ENCODE measurements at places on chromosomes 5 and 9. TPM values are rescaled to one million over a fixed set of nuclear protein-coding genes. Genes with fewer than 3 reads are reported as not detected.

The NEURL1B gene
- polyA plus RNA-seq: not detected

The HEXB gene
- 200 TPM for polyA plus RNA-seq

The ADRB2 gene
- polyA plus RNA-seq: 3.6 TPM

The LCN2 gene
- polyA plus RNA-seq: not detected

The FST gene
- 0.16 TPM for polyA plus RNA-seq

GRCh38 chr9:74147906-74148305 is 349.2 kb upstream of the RORB start:
- no peak overlapping the region for H3K27ac ChIP-seq
- no peak for DNase-seq
- no peaks in the 10 kb centered on the region for H3K4me1 ChIP-seq

GRCh38 chr5:97065475-97065874 is 76.9 kb downstream of the LIX1 start:
- no peak overlapping the region for H3K27ac ChIP-seq
- H3K27me3 ChIP-seq: no peaks in the 10 kb centered on the region
- H3K4me1 ChIP-seq: no peaks in the 10 kb centered on the region
- H3K36me3 ChIP-seq: no peaks in the 10 kb centered on the region
- H3K4me3 ChIP-seq: no peak overlapping the region
- no peak for DNase-seq

GRCh38 chr9:126722922-126723806 is 81.7 kb upstream of the ZBTB43 start:
- no peaks in the 10 kb centered on the region for H3K36me3 ChIP-seq
- peak; percentile 77 for DNase-seq
- H3K27me3 ChIP-seq: no peaks in the 10 kb centered on the region

- H3K4me1 ChIP-seq: peaks cover 80% of the 10 kb centered on the region
- no peaks in the 10 kb centered on the region for H3K27me3 ChIP-seq
- DNase-seq: no peak
- no peak overlapping the region for H3K27ac ChIP-seq
Observed at GRCh38 chr5:134530301-134531077, 5.0 kb downstream of the JADE2 start.

DNA sequence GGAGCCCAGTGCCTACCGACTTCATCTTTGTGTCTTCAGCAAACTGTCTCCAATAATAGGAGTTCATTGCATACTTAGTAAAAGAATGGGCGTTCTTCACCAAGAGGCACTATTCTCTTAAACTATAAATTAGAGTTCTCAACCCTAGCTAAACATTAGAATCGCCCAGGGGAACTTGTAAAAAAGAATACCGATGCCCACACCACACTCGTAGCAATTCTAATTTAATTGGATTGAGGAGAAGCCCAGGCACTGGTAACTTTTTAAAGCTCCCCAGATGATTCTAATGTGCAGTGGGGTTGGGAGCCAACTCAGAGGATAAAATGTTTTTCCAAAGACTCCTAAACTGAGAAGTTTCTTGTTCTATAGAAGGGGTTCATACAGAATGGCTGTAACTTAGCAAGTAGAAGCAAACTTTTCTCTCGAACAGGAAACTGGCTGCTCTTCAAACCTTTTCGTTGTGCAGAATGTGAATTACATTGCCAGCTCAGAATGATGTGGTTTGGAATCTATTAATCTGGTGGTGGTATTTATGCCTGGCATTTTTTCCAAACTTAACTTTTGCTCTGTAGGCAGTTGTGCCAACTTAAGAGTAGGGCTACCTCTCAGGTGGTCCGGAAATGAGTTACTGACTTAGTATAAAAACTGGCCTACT is 26.4 kb upstream of the NFIB start:
- no peaks in the 10 kb centered on the region for H3K36me3 ChIP-seq
- DNase-seq: no peak
- no peak overlapping the region for H3K4me3 ChIP-seq
- H3K4me1 ChIP-seq: no peaks in the 10 kb centered on the region
- peaks cover 7% of the 10 kb centered on the region for H3K27me3 ChIP-seq
- no peak overlapping the region for H3K27ac ChIP-seq

GRCh38 chr9:88975966-88976889 is 15.0 kb upstream of the S1PR3 start:
- no peak overlapping the region for H3K4me3 ChIP-seq
- H3K27ac ChIP-seq: no peak overlapping the region
- no peaks in the 10 kb centered on the region for H3K4me1 ChIP-seq
- H3K36me3 ChIP-seq: no peaks in the 10 kb centered on the region

GRCh38 chr9:71518045-71518827 is 250.1 kb downstream of the CEMIP2 start:
- no peak for DNase-seq
- no peaks in the 10 kb centered on the region for H3K27me3 ChIP-seq
- H3K36me3 ChIP-seq: no peaks in the 10 kb centered on the region
- H3K4me3 ChIP-seq: no peak overlapping the region
- H3K4me1 ChIP-seq: no peaks in the 10 kb centered on the region
- no peak overlapping the region for H3K27ac ChIP-seq

DNA sequence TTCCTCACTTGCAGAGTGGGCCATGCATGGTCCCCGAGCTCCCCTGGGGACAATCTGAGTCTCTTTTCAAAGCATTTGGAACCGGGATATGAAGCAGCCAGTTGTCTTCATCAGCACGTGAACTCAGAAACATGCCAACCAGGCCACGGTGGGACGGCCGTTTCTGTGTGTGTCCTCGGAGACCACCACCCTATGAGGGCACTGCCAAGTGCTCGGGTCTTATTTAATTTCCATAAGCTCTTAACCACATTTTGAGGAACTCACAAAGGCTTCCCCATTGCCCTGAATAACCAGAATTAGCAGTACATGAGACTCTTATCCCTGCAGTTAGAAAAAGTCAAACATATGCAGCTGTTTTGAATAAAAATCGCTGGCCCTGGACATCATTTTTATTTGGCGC is 60.1 kb downstream of the OTULIN start:
- H3K36me3 ChIP-seq: no peaks in the 10 kb centered on the region
- H3K4me1 ChIP-seq: peaks cover 14% of the 10 kb centered on the region
- no peak overlapping the region for H3K4me3 ChIP-seq
- DNase-seq: no peak
- H3K27ac ChIP-seq: no peak overlapping the region

- no peak overlapping the region for H3K4me3 ChIP-seq
- DNase-seq: no peak
- no peaks in the 10 kb centered on the region for H3K4me1 ChIP-seq
Observed at GRCh38 chr9:21933865-21934264, 60.3 kb downstream of the CDKN2A start.

DNA sequence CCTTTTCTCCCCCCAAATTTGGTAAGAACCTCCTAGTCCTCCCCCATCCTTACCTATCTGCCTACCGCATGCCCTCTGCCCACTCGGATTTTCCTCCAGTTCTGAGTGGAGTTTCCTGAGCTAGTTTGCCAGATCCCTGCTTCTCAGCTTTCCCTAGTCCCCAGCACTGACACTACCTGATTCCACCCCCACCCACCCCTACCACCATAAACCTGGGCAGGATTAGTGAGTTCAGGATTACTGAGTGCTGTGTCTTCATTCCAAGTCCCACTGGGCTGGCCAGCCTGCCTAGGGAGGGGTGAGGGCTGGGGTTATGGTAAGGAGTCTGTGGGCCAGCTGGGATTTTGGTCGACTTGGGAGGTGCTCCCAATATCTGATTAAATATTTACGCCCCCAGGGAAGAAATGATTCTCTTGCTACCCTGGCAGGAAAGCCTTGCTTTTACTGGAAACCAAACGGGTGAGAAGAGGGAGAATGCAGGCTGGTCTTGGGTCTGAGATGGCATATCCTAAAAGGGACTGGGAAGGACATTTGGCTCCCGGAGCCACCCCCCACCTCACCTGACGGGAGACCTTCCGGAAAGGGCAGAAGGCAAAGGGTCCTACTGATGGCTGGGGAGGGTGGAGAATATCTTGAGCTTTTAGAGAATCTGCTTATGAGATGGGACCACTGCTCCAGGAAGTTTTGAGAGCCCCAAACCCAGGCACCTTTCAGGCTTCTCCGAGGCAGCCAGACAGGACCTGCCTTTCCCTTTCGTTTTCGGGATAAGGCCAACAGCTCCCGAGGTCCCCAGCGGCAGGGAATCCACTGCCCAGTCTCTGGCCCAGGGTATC is 3.7 kb downstream of the PITX1 start:
- H3K36me3 ChIP-seq: no peaks in the 10 kb centered on the region
- no peak overlapping the region for H3K27ac ChIP-seq
- peaks cover 29% of the 10 kb centered on the region for H3K27me3 ChIP-seq
- no peak for DNase-seq
- no peak overlapping the region for H3K4me3 ChIP-seq

DNA sequence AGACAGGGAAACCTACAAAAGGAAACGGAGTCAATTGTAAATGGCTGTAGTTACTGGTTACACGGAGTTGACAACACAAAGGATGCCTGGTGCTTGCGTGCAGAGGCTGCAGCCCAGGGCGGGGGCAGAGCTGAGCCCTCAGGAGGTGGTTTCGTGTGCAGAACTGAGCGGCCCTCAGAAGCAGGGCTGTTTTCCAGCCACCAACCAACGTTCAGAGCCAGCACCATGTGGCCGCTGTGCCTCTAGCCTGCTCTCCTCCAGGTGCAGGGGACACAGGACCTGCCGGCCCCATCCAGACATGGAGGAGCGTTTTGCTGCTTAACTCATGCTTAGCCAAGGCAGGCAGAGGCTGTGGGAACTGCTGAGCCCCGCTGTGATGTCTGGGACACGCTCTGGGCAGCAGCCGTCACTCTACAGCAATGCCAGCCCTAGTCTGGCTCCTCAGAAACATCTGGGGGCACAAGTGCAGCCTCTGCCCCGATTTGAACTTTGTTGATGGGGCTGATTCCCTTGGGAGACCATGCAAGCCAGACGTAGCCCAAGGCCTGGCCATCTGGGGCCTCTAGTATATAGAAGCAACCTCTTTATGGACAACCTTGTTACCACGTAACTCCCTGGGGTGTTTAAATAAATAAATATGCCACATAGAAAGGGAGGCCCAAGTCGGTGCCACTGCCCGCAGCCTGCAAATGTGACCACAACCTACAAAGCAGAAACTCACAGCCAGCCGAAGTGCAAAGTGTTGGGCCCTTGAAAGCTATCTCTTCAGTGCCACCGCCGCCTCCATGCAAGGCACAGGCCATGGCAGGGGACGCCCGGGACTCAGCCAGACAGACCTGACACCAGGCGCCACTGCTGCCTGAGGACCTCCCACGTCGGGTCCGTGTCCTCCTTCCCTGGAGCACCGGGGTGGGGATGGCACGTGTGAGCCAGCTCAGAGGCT is 42.1 kb downstream of the NKD2 start:
- no peaks in the 10 kb centered on the region for H3K4me1 ChIP-seq
- DNase-seq: no peak
- H3K27ac ChIP-seq: no peak overlapping the region
- H3K27me3 ChIP-seq: no peaks in the 10 kb centered on the region

DNA sequence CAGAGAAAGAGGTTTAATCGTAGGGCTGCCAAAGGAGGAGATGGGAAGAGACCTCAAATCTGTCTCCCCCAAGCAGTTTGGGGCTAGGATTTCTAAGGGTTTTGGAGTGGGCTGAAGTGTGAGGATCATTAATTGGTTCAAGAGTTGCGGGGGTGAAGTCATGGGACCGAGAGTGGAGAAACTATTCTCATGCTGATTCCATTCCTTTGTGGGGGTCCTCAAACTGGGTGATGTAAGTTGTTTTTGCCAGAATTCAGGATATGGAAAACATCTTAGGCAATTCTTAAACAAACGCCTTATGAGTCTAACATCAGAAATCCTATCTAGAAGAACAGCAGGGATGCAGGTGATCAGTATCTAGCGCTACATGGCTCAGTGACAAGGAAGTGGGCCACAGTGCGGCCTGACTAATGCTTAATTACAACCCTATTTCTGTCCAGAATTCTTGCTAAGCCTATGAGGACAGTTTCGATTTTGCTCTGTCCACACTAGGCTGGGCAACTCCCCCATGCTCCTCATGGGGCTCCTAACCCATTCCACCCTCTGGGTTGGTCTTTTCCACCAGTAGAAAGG is 27.7 kb upstream of the TRIO start:
- no peak for DNase-seq
- H3K36me3 ChIP-seq: no peaks in the 10 kb centered on the region
- no peak overlapping the region for H3K4me3 ChIP-seq
- H3K27me3 ChIP-seq: no peaks in the 10 kb centered on the region

Measured in CD4-positive, alpha-beta memory T cell (primary cell).